Right cardiac atrium (tissue), 5 donors: ENCODE measurements at places on chromosomes 1 and 21. TPM values are rescaled to one million over a fixed set of nuclear protein-coding genes. Genes with fewer than 3 reads are reported as not detected.

- no peak for DNase-seq
Observed at GRCh38 chr1:35650416-35650815, 9.1 kb upstream of the PSMB2 start.

DNA sequence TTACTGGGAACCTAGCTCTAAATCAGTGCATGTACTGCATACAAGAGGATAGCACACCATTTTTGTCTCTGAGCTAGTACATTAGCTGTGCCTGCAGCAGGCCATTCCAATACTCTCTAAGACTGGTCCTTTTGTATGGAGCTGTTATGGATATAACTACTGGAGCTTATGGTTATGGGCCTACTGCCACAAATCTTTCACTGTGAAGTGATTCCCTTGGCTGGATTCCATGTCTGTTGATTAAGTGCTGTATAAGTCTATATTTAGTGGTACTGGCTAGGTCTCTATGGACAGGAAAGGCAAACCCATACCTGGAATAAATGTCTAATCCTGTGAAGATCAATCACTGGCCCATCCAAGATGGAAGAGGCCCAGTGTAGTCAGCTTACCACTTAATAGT lies 12.0 kb downstream of the ZFYVE9 start:
- no peak for DNase-seq

GRCh38 chr21:32414579-32415358 lies 2.3 kb downstream of the EVA1C start:
- no peak for DNase-seq

DNA sequence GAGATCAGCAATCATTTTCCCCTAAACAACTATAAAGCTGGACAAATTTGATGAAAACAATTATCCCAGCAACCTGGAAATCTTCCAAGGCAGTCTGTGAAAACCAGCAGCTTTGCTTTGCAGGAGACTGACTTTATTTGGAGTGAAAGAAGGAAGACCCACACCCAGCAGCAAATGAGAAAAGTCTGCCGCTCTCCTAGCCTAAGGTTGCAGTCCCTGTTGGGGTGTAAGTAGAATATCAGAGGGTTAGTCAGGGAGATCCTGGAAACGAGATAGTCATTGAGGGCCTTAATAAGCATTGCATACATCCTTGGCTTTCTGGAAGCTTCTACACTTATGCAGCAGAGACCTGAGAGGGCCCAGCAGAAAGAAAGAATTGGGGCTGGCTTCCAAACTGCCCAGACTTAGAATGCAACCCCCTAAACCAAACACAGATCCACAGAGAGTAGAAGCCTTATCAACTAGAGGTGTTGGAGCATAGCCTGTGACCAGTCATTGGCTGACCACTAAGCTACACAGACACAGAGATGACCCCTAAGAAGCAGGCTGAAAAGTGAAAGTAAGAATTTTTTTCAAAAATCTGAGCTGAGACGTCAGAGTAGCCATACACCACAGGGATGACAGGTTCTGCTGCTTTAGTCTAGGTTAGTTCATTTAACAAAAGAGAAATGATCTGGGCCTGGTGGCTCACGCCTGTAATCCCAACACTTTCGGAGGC lies 98.3 kb downstream of the LYPLAL1 start:
- no peak for DNase-seq

DNA sequence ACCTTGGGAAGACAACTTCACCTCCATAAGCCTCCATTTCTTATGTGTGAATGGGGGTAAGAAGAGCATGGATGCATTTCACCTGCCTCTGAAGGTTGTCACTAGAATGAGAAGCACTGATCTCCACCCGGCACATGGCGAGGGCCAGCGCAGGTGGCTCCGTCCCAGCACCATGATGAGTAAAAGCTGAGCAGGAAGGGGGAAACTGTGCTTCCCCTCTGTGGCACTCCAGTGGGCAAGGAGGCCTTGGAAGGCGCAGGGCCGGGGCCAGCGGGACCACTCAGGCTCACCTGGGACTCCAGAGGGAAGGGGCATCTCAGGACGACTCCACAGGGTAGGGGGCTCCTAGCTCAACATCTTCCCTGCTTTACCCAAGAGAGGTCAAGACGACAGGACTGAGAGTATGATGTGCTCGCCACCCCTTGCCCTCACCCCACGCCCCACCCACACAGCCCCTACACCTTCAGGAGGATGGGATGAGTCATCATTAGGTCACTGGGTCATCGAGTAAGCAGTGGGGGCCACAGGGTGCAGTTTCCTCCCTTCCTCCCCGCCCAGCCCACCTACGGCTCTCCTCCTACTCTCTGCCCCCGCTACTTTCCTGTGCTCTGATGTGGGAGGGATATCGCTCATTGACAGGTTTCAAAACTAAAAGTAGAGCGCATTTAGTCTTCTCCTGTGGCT lies 112.1 kb downstream of the HIVEP3 start:
- no peak for DNase-seq

FAM78B gene
- 3.7 TPM for total RNA-seq

DNA sequence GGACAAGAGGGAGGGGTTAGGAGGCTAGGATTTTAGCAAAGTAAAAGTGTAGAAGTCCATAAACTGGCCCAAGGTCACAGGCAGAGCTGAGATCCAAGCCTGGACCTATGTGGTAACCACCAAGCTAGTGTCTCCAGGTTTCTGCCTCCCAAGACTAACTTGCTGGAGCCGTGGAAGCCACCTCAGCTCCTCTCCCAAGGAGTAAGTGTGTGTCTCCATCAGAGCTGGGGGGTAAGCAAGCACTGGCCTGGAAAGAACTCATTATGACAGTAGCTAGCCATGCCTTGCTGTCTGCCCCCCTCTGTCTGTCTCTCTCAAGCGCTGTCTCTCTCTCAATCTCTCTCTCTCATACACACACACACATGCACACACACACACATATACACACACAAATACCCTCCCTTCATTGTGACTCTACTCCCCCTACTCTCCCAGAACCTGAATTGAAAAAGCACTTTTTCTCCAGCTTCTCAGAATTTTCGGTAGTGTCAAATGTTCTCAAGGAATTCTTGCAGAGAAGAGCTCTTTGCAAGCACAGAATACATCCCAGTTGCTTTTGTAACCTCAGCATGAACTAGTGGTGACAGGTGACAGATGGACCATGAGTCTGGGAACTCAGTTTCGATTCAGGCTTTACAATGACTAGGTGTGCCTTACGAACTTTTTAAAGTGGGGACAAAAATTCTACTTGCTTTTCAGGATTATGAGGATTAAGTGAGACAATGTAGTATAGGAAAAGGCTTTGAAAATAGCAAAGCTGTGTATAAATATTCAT lies 238.0 kb upstream of the FGGY start:
- DNase-seq: no peak

DNA sequence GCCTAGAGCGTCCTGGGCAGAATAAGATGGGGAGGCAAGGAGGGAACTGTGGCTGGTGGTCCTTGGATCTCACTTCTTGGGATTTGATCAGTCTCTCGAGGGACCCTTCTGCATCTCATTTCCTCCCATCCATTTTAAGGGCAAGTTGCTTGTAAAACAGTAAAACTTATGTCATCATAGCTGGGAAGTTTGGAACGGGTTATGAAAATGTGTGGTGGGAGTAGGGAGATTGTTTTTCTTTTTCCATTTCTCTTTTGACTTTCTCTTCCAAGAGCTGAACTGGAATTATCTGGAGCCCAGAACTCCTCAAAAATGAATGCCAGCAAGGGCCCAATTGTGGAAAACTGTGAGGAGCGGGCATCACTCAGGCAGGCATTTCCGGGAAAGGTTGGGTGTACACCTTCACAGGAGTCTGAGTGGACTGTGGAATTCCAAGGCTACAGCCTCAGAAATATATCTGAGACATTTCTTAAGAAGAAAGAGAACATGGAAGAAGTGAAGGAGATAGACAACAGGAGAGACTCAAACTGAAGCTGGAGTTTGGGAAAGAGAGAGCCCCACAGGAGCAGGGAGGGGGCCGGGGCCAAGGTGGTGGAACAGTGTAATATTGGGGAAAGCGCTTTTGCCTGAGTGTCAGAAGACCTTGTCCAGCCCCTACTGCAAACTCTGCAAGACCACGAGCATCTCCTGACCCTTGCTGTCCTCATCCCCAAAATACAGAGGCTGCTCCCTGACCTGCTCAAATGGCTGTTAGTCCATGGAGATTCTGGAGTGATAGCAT lies 185.1 kb downstream of the FOXD2 start:
- DNase-seq: no peak

- no peak for DNase-seq
Observed at GRCh38 chr1:18072066-18072465, 35.5 kb upstream of the IGSF21 start.

GRCh38 chr1:237111807-237112206 lies 69.8 kb downstream of the RYR2 start:
- DNase-seq: no peak

AADACL4 gene
- not detected for total RNA-seq

GRCh38 chr1:50368179-50369007 lies 54.9 kb downstream of the DMRTA2 start:
- no peak for DNase-seq

MTMR11 gene
- total RNA-seq: 14.9 TPM

SPATA1 gene
- total RNA-seq: 2.5 TPM

GPR89B gene
- total RNA-seq: 7.9 TPM

- DNase-seq: peak; percentile 88
Observed at GRCh38 chr1:2322065-2322571, 69.2 kb downstream of the MORN1 start.
